Airway epithelial cell (primary cell): ENCODE measurements at places on chromosomes 6 and 20. TPM values are rescaled to one million over a fixed set of nuclear protein-coding genes. Genes with fewer than 3 reads are reported as not detected.

The NKAIN2 gene
- not detected in 2 replicates for total RNA-seq

The AFG1L gene
- 3.6 and 5.6 TPM in 2 replicates for total RNA-seq

The AARS2 gene
- 22.6 and 23.5 TPM in 2 replicates for total RNA-seq

The KCNK17 gene
- total RNA-seq: not detected in 2 replicates

The C20orf202 gene
- 0.05 TPM in 1 of 2 replicates, not detected in the other for total RNA-seq
